ENCODE measurements at places on chromosomes 5 and 9. TPM values are rescaled to one million over a fixed set of nuclear protein-coding genes. Genes with fewer than 3 reads are reported as not detected.

ADCY2 gene
- 0.11 TPM for total RNA-seq

PFN3 gene
- not detected for total RNA-seq

POU5F2 gene
- 1.5 TPM for total RNA-seq

IGFBPL1 gene
- total RNA-seq: 4.8 TPM

LRRC19 gene
- total RNA-seq: not detected

SCGB3A2 gene
- not detected for total RNA-seq

C9orf153 gene
- not detected for total RNA-seq

BAAT gene
- total RNA-seq: 0.53 TPM

ANKRD33B gene
- 7.2 TPM for total RNA-seq

GZMA gene
- not detected for total RNA-seq

BRINP1 gene
- total RNA-seq: not detected

ARID3C gene
- total RNA-seq: not detected

RNF183 gene
- total RNA-seq: not detected

LCP2 gene
- total RNA-seq: 9.3 TPM

SVEP1 gene
- total RNA-seq: 41.8 TPM

THBS4 gene
- total RNA-seq: not detected

PDE4D gene
- 44.8 TPM for total RNA-seq

CNTNAP3 gene
- total RNA-seq: 9.0 TPM

NRARP gene
- 51.7 TPM for total RNA-seq

PCDHGA9 gene
- total RNA-seq: 3.2 TPM

DBH gene
- not detected for total RNA-seq

Measured in ascending aorta (tissue), 2 donors.